ENCODE measurements at places on chromosomes 6 and 20. TPM values are rescaled to one million over a fixed set of nuclear protein-coding genes. Genes with fewer than 3 reads are reported as not detected.

The MRPL18 gene
- 50.8 TPM for total RNA-seq

The PHACTR3 gene
- not detected for total RNA-seq

The PRKN gene
- not detected for total RNA-seq

The PDYN gene
- total RNA-seq: not detected

The ATP9A gene
- total RNA-seq: 0.04 TPM

The ANKRD66 gene
- not detected for total RNA-seq

The SOBP gene
- 17.8 TPM for total RNA-seq

The ELMO2 gene
- 68.1 TPM for total RNA-seq

The CCN6 gene
- not detected for total RNA-seq

The RNF182 gene
- total RNA-seq: not detected

The TCF15 gene
- total RNA-seq: not detected

The CST9L gene
- total RNA-seq: not detected

The BAG2 gene
- total RNA-seq: 9.0 TPM

The VSTM2L gene
- not detected for total RNA-seq
